Heart left ventricle (tissue), 16 donors: ENCODE measurements at places on chromosomes 1 and 21.

DNA sequence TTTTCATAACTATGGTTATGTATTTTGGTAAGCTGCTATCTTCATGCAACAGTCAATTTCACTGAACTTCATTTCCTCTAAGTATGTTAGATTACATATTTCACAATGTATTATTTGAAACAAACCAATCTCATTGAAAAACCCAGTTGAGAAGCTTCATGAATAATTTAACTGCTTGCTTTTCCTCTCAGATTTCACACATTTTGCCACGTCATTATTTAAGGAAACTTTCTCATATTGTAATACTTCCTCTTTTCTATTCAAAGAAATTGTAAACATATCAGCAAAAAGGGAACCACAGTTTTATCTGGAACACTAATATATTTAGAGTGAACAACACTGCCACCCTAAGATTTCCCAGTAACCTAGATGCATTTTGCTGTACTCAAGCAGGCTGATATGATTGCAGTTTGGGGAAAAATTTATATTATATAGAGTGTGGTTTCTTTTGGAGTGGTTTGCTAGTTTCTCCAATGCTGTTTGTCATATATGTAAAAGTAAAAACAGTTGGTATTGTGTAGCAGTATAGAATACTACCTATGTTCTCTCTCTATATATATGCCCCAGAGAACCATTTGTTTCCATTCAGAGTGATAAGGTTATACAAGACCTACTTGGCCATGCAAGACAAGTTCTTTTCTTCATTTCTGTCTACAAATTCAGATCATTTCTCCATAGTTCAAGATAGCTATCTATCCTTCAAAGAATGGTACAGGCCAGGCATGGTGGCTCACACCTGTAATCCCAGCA lies 28.4 kb upstream of the AHCTF1 start:
- H3K36me3 ChIP-seq = no peaks in the 10 kb centered on the region
- no peaks in the 10 kb centered on the region for H3K4me1 ChIP-seq
- no peak overlapping the region for H3K4me3 ChIP-seq
- H3K27me3 ChIP-seq = no peaks in the 10 kb centered on the region
- no peak for DNase-seq

GRCh38 chr1:109632671-109633346 lies 13.2 kb downstream of the AMPD2 start:
- no peak overlapping the region for H3K27ac ChIP-seq
- peaks cover 13% of the 10 kb centered on the region for H3K4me1 ChIP-seq

DNA sequence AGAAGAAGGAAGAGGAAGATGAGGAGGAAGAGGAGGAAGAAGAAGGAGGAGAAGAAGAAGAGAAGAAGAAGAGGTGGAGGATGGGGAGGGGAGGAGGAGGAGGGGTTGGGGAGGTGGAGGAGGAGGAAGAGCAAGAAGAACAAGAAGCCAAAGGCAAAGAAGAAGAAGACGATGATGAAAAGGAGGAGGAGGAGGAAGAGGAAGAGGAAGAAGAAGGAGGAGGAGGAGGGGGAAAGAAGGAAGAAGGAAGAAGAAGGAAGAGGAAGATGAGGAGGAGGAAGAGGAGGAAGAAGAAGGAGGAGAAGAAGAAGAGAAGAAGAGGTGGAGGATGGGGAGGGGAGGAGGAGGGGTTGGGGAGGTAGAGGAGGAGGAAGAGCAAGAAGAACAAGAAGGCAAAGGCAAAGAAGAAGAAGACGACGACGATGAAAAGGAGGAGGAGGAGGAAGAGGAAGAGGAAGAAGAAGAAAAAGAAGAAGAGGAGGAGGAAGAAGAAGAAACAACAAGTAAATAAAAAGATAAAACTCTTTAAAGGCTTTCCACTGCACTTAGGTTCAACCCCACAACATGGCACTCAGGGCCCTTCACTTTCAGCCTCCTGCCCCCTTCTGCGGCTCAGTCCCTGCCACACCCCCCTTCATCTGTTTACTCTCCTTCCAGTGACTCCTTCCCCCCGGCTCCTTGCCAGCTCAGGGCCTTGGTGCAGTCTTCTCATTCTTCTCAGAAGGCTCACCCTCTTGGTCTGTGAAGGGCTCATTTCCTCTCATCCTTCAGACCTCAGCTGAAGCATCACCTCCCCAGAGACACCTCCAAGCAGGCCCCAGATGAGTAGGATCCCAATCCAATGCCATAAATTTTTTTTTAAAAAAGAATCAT lies 114.0 kb downstream of the KCNN3 start:
- H3K4me3 ChIP-seq = no peak overlapping the region
- H3K36me3 ChIP-seq = no peaks in the 10 kb centered on the region
- peaks cover 23% of the 10 kb centered on the region for H3K4me1 ChIP-seq
- no peak for DNase-seq

DNA sequence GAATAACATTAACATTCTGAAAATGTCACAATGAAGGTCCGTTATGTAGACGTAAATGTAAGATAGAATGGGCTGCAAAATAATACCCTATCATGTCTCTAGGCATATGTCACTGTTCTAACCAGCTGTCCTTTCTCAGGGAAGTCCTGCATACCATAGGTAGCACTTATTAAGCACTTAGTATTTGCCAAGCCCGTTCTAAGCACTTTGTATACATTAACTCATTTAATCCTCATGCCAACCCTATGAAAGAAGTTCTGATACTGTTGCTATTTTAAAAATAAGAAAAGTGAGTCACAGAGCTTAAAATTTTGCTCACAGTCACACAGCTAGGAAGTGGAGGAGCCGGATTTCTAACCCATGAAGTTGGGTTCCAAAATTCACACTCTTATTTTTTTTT lies 15.7 kb downstream of the GAS5 start:
- H3K27ac ChIP-seq = no peak overlapping the region
- H3K27me3 ChIP-seq = no peaks in the 10 kb centered on the region
- H3K4me1 ChIP-seq = no peaks in the 10 kb centered on the region
- H3K4me3 ChIP-seq = no peak overlapping the region
- DNase-seq = no peak
- peaks cover 65% of the 10 kb centered on the region for H3K36me3 ChIP-seq

GRCh38 chr1:32111040-32111623 lies 3.3 kb downstream of the KPNA6 start:
- no peak overlapping the region for H3K27ac ChIP-seq
- H3K36me3 ChIP-seq = peaks cover 5% of the 10 kb centered on the region
- no peaks in the 10 kb centered on the region for H3K27me3 ChIP-seq

DNA sequence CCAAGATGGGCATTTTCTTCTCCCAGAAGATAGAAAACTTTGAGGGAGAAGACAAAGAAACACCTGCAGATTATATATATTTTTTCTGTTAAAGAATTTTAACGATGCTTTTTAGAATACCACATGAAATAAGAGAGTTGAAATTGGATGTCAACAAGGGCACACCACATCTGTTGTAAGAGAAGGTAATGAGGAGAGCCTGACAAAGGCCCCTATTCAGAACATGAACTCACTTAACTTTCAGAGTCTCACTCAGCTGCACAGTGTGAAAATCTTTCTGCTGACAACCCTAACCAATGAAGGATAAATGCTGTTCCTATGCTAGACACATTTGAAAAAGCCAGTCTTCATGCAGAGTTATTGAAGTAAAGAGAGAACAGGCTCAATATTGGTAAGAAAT lies 7.3 kb downstream of the KRTAP22-2 start:
- H3K36me3 ChIP-seq = no peaks in the 10 kb centered on the region
- no peaks in the 10 kb centered on the region for H3K4me1 ChIP-seq
- no peak overlapping the region for H3K4me3 ChIP-seq

DNA sequence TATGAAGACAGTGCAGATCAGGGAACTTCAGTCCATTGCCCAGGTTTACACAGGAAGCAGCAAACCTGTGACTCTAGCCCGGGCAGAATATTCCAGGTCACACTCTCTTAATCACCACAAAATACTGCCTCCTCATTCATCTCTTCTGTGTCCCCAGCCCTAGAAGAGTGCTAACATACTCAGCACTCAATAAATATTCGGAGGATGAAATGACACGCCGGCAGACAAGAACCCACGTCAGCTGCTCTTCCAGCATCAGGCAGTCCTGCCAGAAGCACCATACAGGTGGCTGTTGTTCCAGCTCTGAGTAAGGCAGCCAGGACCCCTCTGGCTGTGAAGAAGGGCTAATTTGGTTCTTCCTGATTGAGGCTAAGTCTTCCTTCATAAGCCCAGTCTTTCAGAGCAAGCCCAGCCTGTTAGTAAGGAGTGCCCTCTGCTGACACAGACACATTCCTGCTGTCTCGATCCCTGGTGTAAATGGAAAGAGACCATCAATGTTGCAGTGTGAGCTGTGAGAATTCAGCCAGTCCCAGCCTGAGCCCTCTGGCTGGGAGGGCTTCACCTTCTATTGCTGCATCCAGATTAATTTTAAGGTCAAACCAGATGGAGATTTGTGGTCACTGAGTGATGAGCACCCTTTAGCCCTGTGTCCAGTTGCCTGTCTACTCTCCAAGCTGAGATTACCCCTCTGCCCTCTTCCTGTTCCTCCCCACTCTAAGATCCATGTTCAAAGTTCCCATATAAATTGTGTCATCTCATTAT lies 45.0 kb upstream of the KIRREL1 start:
- DNase-seq = peak; percentile 17
- no peaks in the 10 kb centered on the region for H3K27me3 ChIP-seq
- no peak overlapping the region for H3K27ac ChIP-seq
- no peak overlapping the region for H3K4me3 ChIP-seq

DNA sequence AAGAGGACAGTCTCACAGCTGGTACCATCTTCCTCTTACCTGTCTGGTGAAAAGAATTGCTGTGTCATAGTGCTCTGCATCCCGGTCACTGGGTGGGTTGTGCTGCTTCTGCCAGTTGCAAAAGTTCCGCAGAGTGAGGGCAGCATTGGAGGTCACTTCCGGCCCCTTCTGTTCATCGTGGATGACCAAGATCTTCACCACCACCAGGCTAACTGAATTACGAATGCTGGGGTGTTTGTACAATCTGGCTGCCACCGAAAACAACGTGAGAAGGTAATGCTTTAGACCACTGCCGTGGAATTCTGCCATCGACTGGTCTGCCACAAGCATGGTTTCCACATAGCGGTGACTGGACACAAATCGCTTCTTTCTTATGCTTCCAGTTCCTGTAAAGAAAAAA lies 2.9 kb downstream of the ADAMTS1 start:
- peak overlapping the region; percentile 97 for H3K27ac ChIP-seq
- DNase-seq = peak; percentile 29
- H3K27me3 ChIP-seq = peaks cover 38% of the 10 kb centered on the region
- H3K36me3 ChIP-seq = peaks cover 54% of the 10 kb centered on the region

DNA sequence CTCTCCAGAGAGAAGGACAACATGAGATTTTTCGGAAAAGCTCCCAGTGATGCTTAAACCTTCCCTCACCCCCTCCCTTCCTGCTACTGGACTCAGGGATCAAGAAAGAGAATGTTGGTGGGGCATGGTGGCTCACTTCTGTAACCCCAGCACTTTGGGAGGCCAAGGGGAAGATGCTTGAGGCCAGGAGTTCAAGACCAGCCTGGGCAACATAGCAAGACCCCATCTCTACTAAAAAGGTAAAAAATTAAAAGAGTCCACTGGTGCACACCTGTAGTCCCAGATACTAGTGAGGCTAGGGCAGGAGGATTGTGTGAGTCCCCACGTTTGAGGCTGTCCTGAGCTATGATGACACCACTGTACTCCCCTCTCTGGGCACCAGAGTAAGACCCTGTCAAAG lies 162.9 kb upstream of the RAB4A start:
- H3K4me3 ChIP-seq = no peak overlapping the region
- no peaks in the 10 kb centered on the region for H3K4me1 ChIP-seq
- no peaks in the 10 kb centered on the region for H3K36me3 ChIP-seq
- no peak overlapping the region for H3K27ac ChIP-seq
- DNase-seq = no peak
- no peaks in the 10 kb centered on the region for H3K27me3 ChIP-seq
